CD14-positive monocyte (primary cell): ENCODE measurements at places on chromosomes 2 and 18.

GRCh38 chr2:29606104-29607037, 315.0 kb downstream of the ALK start:
- no peak for DNase-seq

GRCh38 chr2:152568531-152568930, 148.7 kb downstream of the PRPF40A start:
- no peak for DNase-seq

DNA sequence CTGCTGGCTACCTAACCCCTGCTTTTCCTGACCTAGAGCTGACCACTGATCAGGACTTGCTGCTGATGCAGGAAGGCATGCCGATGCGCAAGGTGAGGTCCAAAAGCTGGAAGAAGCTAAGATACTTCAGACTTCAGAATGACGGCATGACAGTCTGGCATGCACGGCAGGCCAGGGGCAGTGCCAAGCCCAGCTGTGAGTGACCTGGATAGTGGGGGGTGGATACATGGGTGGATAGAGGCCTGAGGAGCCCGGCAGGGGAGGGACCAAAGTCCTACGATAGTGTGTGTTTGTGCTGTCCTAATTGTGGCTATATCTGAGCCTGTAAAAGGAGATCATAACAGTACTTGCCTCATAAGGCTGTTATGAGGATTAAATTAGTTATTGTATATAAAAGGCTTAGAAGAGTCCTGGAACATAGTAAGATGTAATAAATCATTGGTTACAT, 8.2 kb downstream of the PLCD4 start:
- DNase-seq: no peak

- DNase-seq: no peak
Measured at GRCh38 chr2:236588932-236589592, 19.4 kb downstream of the ACKR3 start.

- no peak for DNase-seq
Measured at GRCh38 chr18:76446321-76447257, 48.5 kb downstream of the ZNF516 start.

DNA sequence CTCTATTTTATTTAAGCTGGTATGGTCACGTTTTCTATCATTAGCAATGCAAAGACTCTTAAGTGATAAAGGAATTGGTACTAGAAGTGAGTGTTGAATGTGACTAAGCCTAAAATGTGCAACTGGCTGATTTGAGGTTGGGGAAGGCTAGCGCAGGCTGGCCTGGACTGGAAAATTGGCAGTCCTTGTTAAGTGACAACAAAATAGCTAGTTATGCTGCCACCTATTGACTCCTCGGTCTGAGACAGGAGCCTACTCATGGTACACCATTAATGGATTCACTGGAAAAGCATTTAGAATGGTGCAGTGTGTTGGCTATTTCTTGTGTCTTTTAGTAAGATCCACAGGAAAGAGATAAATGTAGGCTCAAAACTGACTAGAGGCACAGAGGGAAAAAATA, 5.7 kb upstream of the WIPF1 start:
- peak; percentile 60 for DNase-seq

- DNase-seq: no peak
Measured at GRCh38 chr2:128602699-128603101, 284.0 kb upstream of the HS6ST1 start.

GRCh38 chr2:197312186-197312585, 1.6 kb upstream of the ANKRD44 start:
- DNase-seq: no peak

DNA sequence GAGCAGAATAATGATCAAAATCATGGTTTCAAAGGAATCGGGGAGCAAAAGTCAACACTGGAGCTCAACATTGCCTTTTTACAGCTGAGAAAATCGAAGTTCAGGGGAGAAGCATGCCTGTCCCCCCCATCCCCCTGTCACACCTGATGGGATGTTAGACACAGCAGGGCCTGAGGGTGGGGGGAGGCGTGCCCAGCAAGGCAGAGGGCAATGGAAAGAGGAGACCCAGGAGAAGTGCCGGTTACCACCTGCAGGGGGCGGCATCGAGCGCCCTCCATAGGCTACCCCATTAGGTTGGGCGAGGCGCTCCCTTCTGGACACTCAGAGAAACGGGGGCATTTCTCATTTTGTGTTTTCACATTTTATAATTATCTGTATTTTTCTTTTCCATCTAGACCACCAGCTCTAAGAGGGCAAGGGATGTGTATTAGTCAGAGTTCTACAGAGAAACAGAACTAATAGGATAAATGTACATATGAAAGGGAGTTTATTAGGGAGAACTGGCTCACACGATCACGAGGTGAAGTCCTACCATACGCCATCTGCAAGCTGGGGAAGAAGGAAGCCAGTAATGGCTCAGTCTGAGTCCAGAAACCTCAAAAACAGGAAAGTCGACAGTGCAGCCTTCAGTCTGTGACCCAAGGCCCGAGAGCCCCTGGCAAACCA, 271.3 kb downstream of the LRATD1 start:
- DNase-seq: peak; percentile 4

GRCh38 chr2:208638059-208638458, 231.5 kb downstream of the PTH2R start:
- DNase-seq: no peak

- DNase-seq: no peak
Measured at GRCh38 chr2:48699348-48699930, 56.1 kb downstream of the LHCGR start.
